8988T (cell line): ENCODE measurements at places on chromosomes 3 and 15.

DNA sequence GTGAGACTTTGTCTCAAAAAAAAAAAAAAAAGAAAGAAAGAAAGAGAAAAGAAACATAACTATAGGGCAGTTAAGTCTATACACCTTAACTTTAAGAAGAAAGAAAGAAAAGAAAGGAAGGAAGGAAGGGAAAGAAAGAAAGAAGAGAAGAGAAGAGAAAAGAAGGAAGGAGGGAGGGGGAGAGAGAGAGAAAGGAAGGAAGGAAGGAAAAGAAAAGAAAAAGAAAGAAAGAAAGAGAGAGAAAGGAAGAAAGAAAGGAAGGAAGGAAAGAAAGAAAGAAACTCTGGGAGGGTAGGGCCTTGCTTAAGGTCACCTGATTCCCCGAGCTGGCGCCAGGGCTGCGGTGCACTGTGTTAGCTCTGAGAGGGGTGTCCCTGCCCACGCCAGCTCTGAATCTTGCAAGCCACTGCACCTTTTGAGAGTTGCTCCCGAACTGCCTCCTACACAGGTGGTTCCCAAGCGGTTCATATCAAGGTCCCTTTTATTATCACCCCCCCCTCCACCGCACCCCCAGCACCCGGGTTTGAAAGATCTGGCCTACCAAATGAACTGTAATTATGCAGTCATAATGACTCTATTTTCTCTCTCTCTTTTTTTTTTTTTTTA lies 39.2 kb upstream of the VPS8 start:
- DNase-seq: no peak

- no peak for DNase-seq
Measured at GRCh38 chr3:152331998-152332397, 63.3 kb downstream of the MBNL1 start.

GRCh38 chr3:190486908-190487607 lies 26.8 kb upstream of the IL1RAP start:
- DNase-seq: no peak

DNA sequence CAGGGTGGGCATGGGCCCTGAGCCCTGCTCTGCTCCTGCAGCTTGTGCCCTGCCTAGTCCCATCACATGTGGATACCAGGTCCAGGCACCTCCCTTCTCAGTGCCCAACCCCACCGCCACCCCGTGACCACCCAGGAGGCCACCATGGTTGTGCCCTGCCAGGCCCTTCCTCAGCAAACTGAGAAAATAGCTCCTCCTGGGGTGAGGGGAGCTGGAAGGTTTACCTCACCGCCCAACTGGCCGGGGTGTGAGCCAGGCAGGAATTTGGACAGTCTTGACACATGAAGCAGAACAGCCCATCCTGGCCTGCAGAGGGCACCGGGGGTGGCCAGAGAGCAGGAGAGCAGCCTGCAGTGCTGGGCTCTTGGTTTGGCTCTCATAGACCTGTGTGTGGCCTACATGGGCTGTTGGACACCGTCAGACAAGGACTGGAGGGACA lies 11.4 kb upstream of the C3orf22 start:
- DNase-seq: no peak

GRCh38 chr3:40096661-40097111 lies 212.8 kb upstream of the EIF1B start:
- DNase-seq: no peak

GRCh38 chr15:48515500-48515899 lies 130.0 kb downstream of the FBN1 start:
- DNase-seq: no peak

DNA sequence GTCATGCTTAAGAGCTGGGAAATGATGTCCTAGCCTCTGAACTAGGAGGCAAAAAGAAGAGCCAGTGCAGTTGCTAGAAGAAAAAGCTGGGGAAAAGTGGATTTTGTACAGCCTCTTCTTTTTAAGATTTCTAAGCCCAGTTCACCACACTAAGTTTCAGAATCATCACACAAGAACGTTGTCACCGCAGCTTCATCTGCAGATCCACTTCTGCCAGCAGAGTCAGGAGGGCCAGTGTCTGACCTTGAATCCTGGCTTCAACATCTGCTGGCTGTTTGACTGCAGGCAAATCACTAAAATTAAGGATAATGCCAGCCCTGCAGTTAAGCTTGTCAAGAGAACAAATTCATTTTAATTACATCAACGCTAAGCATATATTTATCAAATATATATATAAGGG lies 36.2 kb downstream of the HDC start:
- DNase-seq: no peak

DNA sequence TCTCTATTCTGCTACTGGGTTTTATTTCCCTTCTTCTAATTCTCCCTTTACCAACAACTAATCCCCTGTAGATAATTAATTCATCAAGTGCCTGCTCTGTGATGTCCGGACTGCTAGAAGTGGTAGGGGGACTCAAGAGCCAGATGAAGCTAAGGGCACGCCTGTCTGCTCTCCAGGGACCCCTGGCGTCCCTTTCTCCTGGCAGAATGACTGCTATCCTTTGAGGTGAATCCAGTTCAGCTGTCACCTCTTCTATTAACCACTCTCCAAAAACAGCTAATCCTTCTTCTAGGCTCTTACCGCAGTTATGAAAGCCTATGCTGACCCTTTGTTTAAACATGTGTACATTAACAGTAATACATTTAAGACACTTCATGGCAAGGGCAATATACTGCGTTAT lies 1.4 kb upstream of the CHRNA7 start:
- no peak for DNase-seq

DNA sequence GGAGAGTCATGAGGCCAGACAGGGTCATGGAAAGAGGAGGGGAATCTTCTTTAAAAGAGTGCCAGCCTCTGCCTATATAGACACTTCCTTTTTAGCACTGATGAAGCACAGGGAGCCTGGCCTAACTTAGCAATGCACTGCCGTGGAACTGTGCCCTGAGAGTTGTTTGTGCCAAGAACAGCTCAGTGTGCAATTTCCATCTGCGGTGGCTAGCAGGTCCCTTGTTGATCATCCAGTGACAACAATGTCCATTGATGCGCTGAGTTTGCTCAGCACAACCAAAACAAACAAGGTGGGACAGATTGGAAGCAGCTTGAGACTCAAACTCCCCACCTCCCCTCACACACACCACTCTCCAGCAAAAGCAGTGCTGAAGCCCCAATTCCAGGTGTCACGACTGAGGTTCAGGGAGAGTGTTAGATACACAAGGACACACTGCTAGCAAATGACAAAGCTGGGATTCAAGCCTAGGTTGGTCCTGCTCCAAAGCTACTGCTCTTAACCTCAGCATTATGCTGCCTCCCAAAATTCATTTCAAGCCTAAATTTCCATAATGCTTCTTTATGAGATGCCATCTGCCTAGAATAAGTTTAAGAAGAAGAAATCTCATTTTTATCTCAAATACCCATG lies 316.6 kb upstream of the UBE2E2 start:
- DNase-seq: no peak

DNA sequence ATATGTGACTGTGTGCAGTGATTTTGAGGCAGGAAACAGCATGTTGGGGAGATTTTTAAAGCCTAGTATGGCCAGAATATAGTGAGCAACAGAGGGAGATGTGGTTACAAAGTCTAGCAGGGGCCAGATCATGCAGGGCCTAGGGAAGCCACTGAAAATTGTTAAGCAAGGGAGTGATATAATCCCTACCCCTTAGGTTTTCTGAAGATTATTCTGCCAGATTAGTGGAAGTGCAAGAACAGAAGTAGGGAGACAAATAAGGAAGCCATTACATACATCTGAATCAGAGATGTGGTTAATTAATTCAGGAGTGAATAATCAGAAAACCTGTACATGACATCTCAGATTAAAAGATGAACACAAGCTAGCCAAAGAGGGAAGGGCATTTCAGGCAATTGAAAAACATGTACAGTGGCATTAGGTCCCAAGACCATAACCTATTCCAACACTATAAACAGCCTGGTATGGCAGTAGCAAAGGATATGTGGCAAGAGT lies 54.8 kb downstream of the MSL2 start:
- DNase-seq: no peak

- no peak for DNase-seq
Measured at GRCh38 chr3:155737844-155738460, 6.9 kb downstream of the PLCH1 start.

- no peak for DNase-seq
Measured at GRCh38 chr3:68874551-68875348, 57.6 kb downstream of the TAFA4 start.

DNA sequence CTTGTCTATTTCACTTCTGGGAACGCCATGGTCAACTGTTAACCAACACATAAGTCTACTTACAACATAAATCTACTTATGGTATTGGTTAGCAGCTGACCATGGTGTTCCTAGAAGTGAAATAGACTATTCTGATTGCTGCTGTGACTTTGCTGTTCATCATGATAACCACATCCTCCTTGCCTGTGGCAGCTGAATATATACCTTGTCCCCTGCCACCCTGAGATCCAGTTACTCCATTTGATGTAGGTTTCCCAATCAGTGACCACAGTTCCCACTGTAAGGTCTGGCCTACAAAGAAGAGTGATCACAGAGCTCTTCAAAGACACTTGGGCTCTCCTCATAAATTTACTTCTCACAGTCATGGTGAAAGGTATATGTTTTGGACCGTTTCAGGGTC lies 66.8 kb upstream of the ALDH1A3 start:
- DNase-seq: no peak

DNA sequence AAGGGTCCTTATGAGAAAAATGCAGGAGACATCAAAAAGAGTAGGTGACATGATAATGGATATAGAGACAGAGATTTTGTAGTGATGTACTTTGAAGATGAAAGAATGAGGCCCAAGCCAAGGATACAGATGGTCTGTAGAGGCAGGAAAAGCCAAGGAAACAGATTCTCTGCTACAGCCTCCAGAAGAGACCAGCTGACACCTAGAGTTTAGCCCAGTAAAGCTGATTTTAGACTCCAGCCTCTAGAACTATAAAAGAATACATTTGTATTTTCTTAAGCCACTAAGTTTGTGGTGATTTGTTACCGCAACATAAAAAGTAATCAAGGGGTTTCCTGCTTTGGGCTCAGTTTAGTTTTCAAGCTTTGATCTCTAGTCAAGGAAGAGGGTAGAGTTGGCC lies 64.8 kb downstream of the STRIT1 start:
- DNase-seq: no peak

DNA sequence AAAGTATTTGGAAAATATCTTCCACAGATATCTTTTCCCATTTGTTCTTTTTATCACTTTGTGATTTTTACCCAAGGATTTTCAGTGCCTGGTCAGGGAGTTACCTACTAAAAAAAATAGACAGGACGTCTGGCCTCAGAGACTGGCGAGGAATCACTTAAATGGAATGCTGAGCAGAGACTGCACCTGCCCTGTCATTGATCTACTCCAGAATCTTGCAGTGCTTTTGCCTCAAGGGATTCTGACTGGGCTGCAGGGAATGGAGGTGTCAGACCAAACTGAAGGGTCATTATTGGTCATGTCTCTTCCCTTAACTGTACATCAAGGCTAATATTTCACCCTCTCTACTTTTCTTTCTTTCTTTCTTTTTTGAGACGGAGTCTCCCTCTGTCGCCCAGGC lies 12.1 kb upstream of the RYR3 start:
- DNase-seq: no peak

GRCh38 chr3:164658125-164658524 lies 420.2 kb downstream of the SI start:
- DNase-seq: no peak

GRCh38 chr3:194095464-194095863 lies 40.5 kb upstream of the HES1 start:
- DNase-seq: no peak
